NCI-H226 (cell line): ENCODE measurements at places on chromosomes 5 and 9.

- DNase-seq: no peak
Measured at GRCh38 chr5:82439750-82440445, 161.7 kb upstream of the RPS23 start.

DNA sequence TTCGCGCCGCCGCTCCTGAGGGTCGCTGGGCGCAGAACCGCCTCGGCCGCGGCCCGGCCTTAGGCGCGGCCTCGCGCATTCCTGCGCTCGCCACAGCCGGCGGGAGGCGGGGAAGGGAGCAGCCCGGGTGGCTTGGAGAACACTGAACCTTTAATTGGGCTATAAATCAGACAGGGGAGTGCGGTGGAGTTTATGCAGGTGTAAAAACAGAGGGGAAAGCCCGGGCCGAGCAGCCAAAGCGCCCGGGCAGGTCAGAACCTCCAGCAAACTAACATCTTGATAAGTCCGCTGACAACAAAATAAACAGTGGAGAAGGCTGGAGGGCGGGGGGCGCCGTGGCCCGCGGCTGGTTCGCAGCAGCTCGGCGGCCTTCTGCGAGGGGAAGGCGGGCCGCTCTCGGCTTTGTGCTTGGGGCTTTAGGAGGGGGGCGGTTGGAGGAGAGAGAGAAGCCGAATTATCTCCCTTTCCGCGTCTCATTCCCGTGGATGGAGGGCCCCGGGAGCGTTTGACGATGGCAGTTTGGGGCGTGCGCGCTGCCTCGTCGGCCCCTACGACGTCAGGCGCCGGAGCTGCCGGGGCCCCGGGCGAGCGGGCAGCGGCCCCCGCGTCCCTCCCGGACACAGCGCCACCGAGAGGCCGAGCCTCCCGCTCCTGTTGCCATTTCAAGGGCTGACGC is 11.3 kb downstream of the FOXD1 start:
- peak; percentile 14 for DNase-seq

DNA sequence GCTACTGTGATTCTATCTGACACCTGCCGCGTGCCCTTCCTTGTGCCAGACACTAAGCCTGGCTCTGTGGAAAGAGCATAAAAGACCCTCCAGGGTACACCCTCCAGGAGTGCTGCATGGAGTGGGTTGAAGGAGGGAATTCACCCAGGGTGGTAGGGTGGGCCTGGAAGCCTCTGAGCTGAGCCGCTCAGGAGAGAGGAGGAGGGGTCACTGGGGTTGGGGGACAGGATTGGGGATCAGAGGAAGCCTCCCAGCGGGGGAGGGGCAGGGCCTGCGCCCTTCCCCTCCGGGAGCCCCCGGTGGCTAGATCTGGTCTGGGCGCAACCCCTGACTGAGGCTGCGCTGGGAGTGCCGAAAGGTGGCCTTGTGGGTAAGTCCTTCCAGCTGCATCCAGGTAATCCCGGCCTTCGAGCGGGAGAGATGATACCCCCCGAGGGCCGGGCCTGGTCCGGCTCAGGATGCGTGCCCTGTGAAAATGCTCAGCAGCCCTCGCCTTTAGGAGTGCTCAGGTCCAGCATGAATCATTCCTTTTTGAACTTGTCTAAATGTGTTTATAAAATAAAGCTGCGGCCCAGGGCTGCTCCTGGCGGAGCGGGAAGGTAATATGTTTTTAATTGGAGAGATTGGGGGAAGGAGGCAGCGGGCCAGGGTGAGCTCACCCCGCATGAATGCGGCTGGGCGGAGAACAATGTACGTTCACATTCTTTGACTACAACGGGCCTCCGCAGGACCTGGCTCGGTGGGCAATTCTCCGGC is 118.1 kb upstream of the SMIM23 start:
- DNase-seq: peak; percentile 87

- no peak for DNase-seq
Measured at GRCh38 chr5:5407924-5408323, 14.6 kb upstream of the ICE1 start.

DNA sequence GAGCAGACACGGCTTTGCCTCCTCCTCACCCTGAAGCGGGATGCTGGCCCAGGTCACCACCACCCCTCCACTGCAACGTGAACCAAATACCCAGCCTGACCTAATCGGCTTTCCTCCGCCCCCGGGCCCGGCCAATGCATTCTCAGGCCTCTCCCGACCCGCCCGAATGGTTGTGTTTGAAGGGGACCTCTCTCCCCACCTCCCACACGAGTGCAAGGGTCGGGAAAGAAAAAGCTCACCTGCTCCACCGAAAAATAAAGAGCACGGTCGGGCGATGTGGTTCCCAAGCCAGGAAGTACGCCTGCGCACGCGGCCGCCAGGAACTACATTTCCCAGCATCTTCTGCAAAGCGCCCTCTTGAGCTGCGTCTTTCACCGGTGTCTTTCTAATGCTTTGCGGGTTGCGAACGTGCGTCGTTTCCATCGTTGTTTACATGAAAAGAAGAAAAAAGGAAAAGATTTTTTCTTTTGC is at the start of gene ZNF883:
Gene ZNF883, minus strand, starts transcription at position 282 of the 471 bp plus-strand sequence.
- DNase-seq: no peak

DNA sequence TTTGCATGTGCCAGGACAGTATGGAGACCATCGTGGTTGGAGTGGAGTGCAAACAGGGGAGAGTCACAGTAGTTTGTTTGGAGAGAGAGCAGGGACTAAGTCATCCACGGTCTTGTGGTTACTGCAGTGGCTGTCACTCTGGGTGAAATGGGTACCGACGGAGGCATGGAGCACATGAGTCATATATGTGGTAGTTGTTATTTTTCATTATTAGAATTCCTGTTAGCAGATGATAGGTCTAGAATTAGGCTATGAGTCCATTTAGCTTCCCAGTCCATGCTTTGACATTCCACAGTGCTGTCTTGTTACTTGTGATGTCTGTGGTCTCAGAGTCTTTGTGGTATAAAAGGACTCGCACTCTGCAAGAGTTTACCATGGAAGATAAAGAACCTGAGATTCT is 303.9 kb downstream of the DMRT2 start:
- no peak for DNase-seq

DNA sequence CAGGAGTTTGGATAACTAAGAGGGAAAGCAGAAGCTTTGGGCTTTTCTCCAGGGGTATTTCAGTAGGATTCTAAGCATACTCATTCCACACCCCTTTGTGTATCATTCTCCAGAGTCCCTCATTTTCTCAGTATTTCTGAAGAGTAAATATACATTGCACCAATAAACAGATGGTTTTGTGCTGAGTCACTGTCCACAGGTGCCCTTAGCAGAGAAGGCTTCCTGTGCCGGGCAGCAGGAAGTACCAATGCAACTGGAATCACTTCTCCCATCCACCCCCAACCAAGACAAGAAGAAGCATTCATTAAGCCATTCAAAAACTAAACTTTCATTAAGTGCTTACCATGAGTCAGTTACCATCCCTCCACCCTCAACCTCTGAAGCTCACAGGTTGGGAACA is 3.6 kb upstream of the CCNJL start:
- peak; percentile 81 for DNase-seq

GRCh38 chr9:91930475-91930874 is 19.6 kb downstream of the ROR2 start:
- no peak for DNase-seq

DNA sequence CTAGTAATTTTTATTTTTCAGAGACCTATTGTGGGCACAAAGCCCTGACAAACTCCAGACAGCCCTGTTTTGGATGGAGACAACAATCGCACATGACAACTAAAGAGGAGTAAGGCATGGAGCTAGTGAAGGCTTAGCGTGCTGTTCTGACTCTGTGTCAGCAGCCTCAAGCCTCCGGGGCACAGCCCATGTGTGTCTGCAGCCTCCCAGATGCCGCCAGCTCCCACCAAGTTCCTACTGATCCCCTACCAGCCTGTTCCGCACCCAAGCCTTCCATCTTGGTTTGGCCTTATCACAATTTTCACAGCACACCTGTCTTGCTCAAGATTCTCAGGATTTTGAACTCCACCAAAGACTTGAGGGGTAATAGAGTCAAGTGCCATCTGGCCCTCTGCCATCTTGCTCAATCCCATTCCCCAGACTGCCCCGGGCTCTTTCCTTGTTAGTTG is 70.3 kb upstream of the SH3PXD2B start:
- DNase-seq: no peak

DNA sequence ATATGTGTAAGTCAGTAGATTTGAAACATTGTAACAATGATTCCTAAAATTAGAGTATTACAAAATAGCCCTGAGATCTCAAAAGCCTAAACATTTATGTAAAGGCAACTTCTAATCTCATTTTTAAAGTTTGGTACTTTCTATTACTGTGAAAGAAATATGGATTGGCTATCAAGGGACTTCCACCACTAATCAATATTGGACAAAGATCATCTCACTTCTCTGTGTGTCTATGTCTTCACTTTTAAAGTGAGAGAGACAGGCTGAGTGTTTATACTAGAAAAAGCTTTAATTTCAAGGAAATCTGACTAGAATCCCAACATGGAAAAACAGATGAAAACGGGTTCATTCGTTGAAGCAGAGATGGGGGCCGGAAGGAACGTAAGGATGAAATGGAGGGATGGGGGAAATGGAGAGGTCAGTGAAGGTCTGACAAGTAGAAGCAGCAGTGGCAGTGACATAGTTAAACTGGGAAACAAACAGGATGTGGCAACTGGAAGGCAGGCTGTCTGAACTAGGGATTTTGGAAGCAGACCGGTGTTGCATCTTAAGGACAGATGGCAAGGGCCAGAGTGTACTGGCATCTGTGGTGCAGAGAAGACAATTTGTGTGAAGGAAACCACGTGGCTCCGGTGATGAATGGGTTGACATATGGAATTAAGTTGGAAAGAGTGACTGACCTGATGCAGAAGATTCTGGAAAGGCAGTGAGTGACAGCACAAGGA is 60.8 kb downstream of the PDE4D start:
- no peak for DNase-seq

- peak; percentile 86 for DNase-seq
Measured at GRCh38 chr5:41414598-41414997, 95.8 kb downstream of the PLCXD3 start.

DNA sequence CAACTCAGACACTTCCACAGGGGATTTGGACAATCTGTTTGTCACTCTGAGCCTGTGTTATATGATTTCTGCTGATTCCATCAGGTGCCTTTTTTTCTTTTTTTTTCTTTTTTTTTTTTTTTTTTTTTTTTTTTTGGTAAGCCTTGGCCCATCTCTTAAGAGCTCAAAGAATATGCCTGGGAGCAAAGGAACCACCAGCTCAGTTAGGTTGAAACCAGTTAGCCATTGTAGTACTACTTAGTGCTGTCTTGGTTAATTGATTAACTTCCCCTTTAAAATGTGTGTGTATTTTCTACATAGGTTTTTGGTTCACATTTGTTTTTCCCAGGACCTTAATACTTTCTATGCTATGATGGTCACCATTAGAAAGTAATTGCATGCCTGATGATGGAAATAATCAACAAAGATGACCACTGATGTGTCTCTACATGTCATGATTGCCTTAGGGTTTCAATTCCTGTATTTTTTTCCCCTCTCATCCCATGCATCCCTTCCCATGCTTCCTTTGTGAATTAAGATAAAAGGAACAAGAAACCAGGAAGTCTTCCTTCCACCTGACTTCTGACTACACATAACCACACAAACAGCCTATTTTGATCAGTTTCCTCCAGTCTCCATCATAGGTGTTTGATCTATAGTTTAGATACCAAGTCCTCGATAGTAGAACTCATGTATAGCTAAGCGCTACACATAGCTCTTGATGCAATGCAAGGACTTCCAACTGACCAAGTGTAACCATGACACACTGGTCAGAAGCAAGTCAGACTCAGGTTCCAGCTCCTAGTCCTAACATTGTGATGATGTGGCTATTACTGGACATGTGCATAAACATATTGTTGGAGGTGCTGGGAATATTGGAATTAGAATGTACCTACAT is 306.1 kb downstream of the EFNA5 start:
- no peak for DNase-seq

GRCh38 chr5:123482258-123482657 is 29.7 kb upstream of the CSNK1G3 start:
- DNase-seq: no peak

DNA sequence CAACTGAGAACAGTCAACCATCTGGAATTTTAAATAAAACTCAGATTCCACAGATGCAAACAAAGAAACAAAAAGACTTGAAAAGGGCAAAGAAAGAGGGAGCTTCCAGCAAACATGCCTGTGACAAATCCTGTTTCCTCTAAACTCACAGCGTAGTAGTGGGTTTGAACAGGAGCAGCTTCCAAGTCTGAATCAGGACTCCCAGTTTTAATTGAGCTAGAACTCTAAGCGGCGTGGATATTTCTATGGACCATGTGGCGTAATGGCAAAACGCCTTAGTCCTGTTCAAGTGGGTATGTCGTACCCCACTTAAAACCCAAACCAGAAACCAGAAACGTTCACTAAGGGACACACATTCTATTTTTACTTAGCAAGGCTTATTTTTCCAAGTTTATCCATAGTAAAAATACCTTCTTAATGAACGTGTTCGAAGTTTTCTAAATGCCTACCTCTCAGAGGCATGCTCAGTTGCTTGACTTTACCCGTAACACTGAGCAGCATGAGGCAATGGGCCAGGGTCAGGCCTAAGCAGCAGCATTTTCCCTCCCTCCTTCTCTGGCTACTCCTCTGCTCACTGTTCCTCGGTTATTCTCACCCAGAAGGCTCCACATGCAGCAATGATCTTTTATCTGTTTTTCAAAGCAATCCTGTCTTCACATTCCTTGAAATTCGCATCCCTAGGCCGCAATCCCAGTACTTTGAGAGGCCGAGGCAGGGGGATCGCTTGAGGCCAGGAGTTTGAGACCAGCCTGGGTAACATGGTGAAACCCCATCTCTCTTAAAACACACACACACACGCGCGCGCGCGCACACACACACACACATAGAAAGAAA is 77.9 kb downstream of the FNBP1 start:
- DNase-seq: no peak

DNA sequence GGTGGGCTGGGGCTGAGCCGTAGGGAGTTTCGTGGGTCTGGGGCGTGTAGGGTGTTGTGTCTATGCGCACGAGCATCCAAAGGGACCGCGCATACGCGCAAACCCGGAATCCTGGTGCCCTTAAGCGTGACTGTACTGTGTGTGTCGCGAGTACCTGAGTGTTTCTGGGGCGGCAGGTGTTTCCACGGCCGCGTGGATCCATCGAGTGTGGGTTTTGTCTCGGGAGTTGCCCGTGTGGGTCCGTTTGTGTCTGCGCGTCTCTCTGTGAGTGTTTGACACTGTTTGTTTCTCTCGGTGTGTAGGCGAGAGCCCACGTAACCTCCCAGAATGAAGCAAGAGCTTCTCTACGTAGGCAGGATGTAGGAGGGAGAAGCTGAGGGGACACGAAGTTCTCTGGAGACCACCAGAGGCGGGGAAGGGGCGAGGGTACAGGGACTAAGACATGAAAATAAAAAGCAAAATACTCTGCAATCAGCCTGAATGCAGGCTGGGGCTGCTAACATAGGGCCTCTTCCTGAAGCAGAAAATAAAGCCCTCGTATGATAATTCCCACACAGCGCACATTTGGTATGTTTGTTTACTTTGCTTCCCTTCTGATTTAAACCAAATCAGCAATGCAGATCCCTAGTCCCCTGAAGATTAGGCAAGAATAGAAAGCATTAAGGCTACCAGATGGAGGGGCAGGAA is 588 bp upstream of the BRINP1 start:
- DNase-seq: no peak

GRCh38 chr5:1057485-1058082 is 49.0 kb downstream of the NKD2 start:
- DNase-seq: no peak
